Left renal cortex interstitium (tissue), 4 donors: ENCODE measurements at places on chromosomes 3 and 15. TPM values are rescaled to one million over a fixed set of nuclear protein-coding genes. Genes with fewer than 3 reads are reported as not detected.

DNA sequence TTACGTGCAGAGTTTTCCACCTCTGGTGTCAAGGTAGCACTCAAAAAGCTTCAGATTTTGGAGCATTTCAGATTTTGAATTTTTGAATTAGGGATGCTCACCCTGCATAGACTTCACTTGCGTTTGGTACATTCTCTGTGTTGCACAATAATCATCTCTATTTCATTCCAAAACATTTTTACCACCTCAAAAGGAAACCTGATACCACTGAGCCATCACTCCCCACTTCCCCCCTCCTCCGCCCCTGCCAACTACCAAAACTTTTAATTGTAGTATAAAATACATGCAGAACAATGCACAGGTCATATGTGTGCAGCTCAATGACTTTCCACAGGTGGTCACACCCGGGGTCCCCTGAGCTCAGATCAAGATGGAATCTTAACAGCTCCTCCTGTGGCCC, 208.8 kb downstream of the SV2B start:
- no peak for DNase-seq

DNA sequence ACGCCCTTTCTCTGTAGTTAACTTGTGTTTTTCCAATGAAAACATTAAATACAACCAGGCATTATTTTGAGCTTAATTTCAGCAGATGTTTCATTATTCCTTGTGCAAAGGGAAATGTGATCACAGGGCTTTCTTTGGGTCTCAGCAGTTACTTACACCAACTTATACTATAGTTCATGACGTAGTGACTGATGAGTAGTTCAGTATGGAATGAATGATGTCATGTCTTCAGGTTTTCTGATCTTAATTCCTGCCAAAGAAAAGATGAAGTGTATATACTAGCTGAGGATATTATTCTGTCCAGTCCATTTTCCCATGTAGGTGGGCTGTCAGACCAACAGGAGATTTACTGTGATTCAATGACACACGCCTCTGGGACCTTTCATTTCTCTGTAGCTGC, 61.3 kb downstream of the MYRIP start:
- no peak for DNase-seq

GRCh38 chr15:89358755-89359439, 24.3 kb upstream of the POLG start:
- peak; percentile 72 for DNase-seq

DNA sequence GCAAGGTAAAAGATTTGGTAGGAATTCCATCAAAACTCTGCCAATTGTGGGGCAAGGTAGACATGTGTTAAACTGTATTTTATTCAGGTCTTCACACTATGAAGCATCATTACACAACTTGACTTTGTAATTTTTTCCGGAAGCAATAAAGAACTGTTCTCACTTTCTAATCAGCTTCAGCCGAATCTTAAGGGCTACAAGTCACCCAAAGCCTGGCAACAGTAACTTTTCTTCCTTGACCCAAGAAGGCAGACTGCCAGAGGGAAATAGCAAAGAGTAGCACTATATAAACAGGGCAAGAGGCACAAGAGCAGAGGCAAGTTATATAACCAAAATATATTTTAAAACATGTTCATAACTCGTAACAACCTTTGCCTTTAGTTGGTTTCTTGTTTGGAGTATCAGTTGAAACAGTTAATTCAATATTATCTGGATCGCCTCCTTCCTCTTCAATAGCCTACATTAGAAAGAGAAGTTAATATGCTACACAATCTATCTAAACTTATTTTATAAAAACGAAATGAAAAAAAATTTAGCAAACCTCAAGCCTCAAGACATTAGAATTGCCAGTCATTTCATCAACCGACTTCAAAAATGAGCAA, 1.4 kb downstream of the SLTM start:
- DNase-seq, result no peak

GRCh38 chr3:73637042-73637441, 12.3 kb upstream of the PDZRN3 start:
- no peak for DNase-seq

DNA sequence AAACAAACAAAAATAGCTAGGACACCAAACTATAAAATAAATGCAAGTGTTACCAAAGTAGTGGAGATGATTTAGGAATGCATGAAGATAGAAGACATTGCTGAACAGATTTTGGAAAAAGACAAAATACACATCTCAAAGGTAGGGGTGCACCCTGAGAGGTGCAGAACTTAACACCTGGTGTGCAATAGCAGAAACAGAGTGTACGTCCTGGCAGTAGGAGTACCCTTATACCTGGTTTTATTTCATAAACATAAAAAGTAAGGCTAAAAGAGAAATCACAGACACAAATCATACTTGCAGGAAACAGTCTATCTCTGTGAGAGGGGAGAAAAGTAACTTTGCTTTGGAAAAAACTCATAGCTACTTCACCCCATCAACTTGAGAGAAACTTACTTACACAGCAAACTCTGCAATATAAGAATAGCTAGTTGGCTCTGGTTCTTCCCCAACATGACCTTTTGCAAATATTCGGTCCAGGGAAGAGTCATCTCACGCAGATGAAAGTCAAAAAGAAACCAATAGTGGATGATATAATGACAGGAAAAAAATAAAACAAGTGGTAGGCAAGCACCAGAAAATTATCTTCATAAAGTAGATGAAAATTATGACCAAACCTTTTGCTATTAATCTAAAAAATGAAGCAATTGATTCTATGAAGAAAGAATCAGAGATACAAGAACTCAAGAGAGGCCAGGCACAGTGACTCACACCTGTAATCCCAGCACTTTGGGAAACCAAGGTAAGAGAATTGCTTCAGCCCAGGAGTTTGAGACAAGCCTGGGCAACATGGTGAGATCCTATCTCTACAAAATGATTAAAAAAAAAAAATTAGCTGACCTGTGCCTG, 108.9 kb upstream of the BNIP2 start:
- DNase-seq, result no peak

- no peak for DNase-seq
Observed at GRCh38 chr3:188331166-188331565, 177.2 kb downstream of the LPP start.

The SAMD7 gene
- not detected for polyA plus RNA-seq

The FHIT gene
- polyA plus RNA-seq, result 25.1 TPM

- no peak for DNase-seq
Observed at GRCh38 chr3:133479895-133480669, 80.2 kb downstream of the BFSP2 start.

DNA sequence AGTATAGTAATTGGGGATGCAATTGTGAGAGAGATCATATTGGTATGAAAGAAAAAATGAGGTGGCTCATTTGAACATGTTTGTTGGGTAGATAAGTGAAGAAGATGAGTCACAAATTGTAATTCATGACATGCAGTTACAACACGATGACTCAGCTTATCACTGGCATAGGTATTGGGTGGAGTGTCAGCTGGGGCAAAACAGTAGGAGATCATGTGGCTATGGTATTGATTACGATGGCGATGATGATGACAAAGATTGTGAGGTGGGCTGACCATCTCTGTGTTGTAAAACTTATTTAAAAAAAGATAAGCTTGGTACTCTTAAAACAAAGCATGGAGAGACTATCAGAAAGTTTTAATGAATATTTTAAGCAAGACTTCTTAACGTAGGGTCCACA, 11.6 kb upstream of the DPH6 start:
- no peak for DNase-seq

The HYKK gene
- 7.7 TPM for polyA plus RNA-seq

- no peak for DNase-seq
Observed at GRCh38 chr3:154011036-154011435, 110.2 kb upstream of the ARHGEF26 start.

DNA sequence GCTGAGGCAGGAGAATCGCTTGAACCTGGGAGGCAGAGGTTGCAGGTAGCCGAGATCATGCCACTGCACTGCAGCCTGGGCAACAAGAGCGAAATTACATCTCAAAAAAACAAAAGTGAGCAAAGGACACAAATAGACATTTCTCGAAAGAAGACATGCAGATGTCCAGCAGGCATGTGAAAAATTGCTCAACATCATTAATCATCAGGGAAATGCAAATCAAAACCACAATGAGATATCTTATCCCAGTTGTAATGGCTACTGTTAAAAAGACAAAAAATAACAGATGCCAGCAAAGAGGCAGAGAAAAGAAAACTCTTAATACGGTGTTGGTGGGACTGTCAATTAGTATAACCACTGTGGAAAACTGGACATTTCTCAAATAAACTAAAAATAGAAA, 20.9 kb downstream of the ASB7 start:
- no peak for DNase-seq

The SLCO2A1 gene
- polyA plus RNA-seq, result 21.6 TPM

GRCh38 chr3:191628571-191628970, 167.6 kb downstream of the PYDC2 start:
- no peak for DNase-seq

The OXTR gene
- 1.0 TPM for polyA plus RNA-seq
